ENCODE measurements at places on chromosomes 4 and X. TPM values are rescaled to one million over a fixed set of nuclear protein-coding genes. Genes with fewer than 3 reads are reported as not detected.

Gene PAQR3
- total RNA-seq: 53.2 TPM

Gene TREX2
- total RNA-seq: 0.29 TPM

Gene IL3RA
- not detected for total RNA-seq

Gene GASK1B
- 0.07 TPM for total RNA-seq

Gene IBSP
- total RNA-seq: not detected

Gene MAGEB2
- not detected for total RNA-seq

Gene BEX5
- total RNA-seq: 3.6 TPM

DNA sequence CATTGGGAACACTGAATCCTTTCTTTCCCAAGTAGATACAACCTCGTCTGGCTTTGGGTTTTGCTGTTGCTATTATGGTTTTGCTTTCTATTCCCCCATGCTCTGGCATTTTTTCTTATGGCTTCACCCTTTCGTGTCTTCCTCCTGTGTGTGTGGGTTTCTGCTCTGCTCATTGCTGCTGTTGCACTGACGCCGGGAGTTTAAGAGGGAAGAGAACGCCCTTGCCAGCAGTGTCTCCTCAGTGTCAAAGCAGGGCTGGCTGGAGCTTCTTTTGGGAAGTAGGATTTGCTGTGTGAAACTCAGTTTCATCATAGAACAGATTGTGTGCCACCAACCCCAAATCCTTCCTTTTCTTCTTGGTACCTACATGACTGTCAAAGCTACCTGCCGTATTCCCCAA lies 63.7 kb downstream of the CLDN22 start:
- peaks cover 2% of the 10 kb centered on the region for H3K27me3 ChIP-seq
- peaks cover 10% of the 10 kb centered on the region for H3K4me1 ChIP-seq
- H3K36me3 ChIP-seq: no peaks in the 10 kb centered on the region
- no peak overlapping the region for H3K27ac ChIP-seq
- H3K4me3 ChIP-seq: no peak overlapping the region
- DNase-seq: no peak

DNA sequence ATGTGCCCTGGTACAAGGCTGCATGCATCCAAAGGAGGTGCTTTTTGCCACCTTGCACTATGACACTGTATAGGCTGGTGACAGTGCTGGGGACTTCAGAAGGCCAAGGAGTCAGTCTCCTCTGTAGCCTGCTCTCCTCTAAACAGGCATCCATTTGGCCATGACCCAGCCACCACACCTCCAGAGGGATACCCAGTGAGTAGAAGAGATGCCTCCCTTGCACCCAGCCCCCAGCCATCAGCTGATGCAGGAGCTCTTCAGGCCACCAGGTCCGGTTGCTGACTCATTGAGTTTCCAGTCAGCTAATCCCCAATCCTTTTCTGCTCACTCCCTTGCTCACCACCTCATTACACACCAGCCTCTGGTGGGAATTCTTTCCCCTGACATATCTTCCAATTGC lies 99.8 kb downstream of the PJA1 start:
- H3K4me1 ChIP-seq: peaks cover 6% of the 10 kb centered on the region
- no peak overlapping the region for H3K27ac ChIP-seq
- no peak overlapping the region for H3K4me3 ChIP-seq
- DNase-seq: no peak
- no peaks in the 10 kb centered on the region for H3K36me3 ChIP-seq

DNA sequence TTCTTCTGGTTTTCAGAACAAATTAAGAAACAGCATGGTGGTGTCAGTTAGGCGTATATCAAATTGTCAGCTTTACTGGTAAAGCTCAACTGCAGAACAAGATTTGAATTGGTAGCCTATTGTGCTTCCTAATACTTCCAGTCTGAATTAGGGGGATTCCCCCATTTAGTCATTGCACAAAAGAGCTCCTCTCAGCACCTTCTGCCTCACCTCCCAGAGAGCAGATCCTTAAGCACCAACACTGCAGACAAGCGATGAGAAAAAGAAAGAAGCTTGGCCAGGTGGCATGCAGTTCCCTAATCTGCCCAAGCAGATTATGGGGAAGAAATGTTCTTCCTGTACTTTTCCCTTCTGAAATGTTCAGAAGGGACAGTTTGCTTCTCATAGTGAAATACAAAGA lies 9.2 kb downstream of the MAP9 start:
- H3K27ac ChIP-seq: no peak overlapping the region
- DNase-seq: no peak
- H3K4me1 ChIP-seq: no peaks in the 10 kb centered on the region
- no peaks in the 10 kb centered on the region for H3K27me3 ChIP-seq
- H3K4me3 ChIP-seq: no peak overlapping the region

- H3K27ac ChIP-seq: no peak overlapping the region
- DNase-seq: no peak
- H3K27me3 ChIP-seq: peaks cover 2% of the 10 kb centered on the region
- no peak overlapping the region for H3K4me3 ChIP-seq
- peaks cover 10% of the 10 kb centered on the region for H3K36me3 ChIP-seq
Measured at GRCh38 chr4:67651536-67651935, 49.4 kb downstream of the UBA6 start.

DNA sequence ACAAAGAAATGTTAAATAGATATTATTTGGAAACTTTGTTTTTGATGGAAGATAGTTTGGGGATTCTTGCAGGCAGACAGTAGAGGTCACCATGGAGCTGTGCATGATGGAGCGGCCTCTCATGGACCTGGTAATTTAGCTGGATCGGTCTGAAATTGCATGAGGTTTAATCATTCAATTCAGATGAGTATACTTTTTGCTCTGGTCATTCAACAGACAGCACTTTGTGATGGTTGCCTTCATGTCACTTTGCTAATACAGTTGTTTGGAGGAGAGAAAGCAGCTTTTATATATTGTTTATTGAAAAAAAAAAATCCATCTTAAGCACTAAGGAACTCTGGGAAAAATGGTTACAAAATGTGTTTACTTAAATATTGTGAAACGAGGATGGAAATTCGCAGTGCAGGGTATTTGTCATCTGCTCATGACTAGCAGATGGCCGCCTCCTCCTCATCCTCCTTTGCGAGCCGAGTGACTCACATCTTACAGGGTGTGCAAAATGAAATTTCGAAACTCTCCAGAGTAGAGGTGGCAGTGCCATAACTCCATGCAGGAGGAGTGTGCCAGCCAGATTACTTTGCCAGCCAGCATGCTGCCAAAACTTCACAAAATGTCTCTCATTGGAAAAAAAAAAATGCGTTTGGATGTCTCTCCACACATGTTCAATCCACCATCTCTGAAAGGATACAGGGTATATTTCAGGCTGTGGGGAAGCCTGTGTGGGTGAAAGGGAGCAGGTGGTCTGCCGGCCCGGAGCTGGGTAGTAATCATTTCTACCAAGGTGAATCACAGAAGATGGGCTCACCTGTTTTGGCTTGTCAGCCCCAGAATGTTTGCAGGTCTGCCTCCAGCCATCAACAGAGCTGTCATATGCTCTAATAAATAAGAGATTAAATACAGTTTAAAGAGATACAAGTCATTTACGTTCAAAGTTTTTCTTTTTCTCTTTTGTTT lies 314.9 kb upstream of the DIPK2B start:
- peak; percentile 18 for DNase-seq
- no peaks in the 10 kb centered on the region for H3K27me3 ChIP-seq
- H3K4me1 ChIP-seq: peaks cover 1% of the 10 kb centered on the region

DNA sequence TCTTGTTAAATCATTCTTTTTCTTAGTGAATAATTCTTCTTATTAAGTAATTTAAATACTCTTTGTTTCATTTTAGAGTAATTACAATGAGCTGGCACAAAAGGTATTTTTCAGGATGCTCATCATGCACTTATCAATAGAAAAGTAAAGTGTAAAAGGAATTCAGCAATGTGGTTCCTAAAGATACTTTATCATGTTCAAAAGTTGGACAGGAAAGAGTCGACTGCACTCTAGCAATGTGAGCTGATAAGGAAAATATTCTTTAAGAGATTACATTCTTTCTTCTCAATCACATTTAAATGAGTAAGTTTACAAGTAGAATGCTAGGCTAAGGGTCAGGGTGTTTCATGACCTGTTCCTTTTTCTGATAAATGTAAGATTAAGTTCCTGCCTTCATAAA lies 609.5 kb upstream of the FAM241A start:
- no peaks in the 10 kb centered on the region for H3K27me3 ChIP-seq
- no peaks in the 10 kb centered on the region for H3K36me3 ChIP-seq
- H3K4me1 ChIP-seq: no peaks in the 10 kb centered on the region
- no peak for DNase-seq
- H3K27ac ChIP-seq: no peak overlapping the region

DNA sequence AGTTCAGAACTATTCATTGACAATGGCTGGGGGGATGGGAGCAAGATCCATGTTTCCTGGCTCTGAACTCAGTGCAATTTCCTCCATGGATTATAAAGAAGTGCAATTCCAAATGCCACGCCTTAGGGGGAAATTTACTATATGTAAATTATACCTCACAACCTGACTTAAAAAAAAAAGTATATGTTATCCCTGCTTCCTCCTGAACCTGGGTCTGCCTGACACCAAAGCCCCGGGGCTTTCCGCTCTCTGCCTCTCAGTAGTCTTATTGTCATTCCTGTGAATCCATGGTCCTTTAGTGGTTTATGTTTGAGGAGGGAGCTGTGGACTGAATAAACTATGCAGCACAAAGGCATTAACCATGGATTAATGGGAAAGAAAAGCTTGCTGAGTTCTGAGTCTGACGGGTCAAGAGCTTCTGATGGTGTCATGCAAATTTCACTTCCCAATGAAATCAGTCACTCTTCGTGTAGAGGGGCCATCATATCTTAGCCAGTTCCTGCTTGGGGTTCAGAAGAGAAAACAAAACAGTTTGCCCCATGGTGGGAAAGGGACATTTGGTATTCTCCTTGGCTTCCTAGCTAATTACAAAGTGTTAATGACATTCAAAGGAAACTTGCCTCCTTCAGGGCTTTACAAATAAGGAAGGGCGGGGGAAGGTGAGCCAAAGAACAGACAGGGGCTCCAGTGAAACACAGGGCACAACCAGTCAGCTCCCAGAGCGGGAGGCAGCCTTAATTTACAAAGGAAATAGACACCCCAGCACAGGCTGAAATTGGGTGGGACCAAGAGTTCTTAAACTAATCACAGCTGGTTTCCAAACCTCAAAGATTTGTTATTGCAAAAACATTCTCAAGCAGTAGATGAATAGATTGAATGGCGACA lies 14.3 kb downstream of the FAM9C start:
- H3K4me1 ChIP-seq: peaks cover 2% of the 10 kb centered on the region
- no peaks in the 10 kb centered on the region for H3K27me3 ChIP-seq
- H3K27ac ChIP-seq: no peak overlapping the region
- H3K4me3 ChIP-seq: no peak overlapping the region
- no peak for DNase-seq

DNA sequence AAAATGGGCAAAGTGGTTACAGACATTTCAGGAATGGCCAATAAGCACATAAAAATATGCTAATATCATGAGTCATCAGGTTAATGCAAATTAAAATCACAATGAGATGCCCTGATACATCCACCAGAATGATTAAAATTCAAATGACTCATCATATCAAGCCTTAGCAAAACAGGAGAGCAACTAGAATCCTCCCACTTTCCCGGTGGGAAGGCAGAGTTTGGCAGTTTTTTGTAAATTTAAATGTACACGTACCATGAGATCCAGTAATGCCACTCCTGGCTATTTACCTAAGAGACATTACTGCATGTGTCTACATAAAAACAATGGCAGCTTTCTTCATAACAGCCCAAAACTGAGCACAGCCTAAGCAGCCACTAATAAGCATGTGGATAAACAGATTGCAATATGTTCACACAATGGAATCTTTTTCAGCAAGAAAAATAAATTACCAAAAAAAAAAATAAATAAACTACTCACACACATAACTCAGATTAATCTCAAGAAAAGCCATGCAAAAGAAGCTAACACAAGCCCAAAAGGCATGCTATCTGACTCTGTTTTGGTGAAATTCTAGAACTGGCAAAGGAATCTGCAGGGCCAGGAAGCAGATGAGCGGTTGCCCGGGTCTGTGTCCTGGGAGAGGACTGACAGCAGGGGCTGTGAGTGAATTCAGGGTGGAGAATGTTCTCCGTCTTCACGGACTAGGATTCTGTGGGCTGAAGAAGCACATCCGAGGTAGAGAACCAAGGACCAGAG lies 48.8 kb downstream of the AFAP1 start:
- H3K36me3 ChIP-seq: peaks cover 11% of the 10 kb centered on the region
- peaks cover 71% of the 10 kb centered on the region for H3K4me1 ChIP-seq
- DNase-seq: no peak
- peak overlapping the region; percentile 90 for H3K4me3 ChIP-seq
- H3K27ac ChIP-seq: peak overlapping the region; percentile 99
- peaks cover 51% of the 10 kb centered on the region for H3K27me3 ChIP-seq

GRCh38 chrX:9087271-9088040 lies 53.5 kb upstream of the FAM9B start:
- DNase-seq: no peak
- H3K27ac ChIP-seq: no peak overlapping the region
- H3K4me3 ChIP-seq: no peak overlapping the region
- peaks cover 10% of the 10 kb centered on the region for H3K4me1 ChIP-seq
- peaks cover 2% of the 10 kb centered on the region for H3K27me3 ChIP-seq

DNA sequence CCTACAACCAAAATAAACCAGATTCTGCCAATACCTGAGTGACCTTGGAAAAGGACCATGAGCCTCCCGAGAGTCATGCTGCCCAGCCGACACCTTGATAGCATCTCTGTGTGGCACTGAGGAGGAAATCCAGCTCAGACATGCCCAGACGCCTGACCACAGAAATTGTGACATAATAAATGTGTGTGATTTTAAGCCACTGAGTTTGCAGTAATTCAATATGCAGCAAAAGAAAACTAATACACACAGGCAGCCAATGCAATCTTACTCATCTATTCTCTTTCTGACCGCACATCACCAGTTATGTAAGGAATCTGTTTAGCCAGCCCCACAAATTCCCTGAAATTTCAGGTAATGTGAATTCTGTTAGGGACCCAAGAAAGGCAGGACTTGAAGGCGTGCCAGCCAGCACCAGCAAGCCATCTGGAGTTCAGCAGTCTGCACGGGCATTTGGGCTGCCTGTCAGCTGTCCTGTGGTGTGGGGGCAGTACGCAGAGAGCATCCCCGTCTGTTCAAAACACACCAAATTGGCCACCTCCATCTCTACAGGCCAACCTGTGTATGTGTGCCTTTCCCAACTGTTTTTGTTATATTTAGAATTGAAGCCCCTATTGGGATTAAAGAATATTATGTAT lies 176.4 kb downstream of the NLGN4X start:
- no peaks in the 10 kb centered on the region for H3K36me3 ChIP-seq
- peaks cover 18% of the 10 kb centered on the region for H3K4me1 ChIP-seq
- H3K27ac ChIP-seq: peak overlapping the region; percentile 85
- no peak overlapping the region for H3K4me3 ChIP-seq
- DNase-seq: peak; percentile 24
- peaks cover 3% of the 10 kb centered on the region for H3K27me3 ChIP-seq

GRCh38 chrX:26146024-26146423 lies 7.9 kb downstream of the MAGEB18 start:
- H3K27me3 ChIP-seq: no peaks in the 10 kb centered on the region
- no peak overlapping the region for H3K4me3 ChIP-seq
- no peak overlapping the region for H3K27ac ChIP-seq

- H3K27ac ChIP-seq: no peak overlapping the region
- no peaks in the 10 kb centered on the region for H3K4me1 ChIP-seq
- no peak overlapping the region for H3K4me3 ChIP-seq
- DNase-seq: no peak
- peaks cover 1% of the 10 kb centered on the region for H3K27me3 ChIP-seq
- H3K36me3 ChIP-seq: peaks cover 29% of the 10 kb centered on the region
Measured at GRCh38 chr4:150960079-150960478, 55.0 kb downstream of the LRBA start.

GRCh38 chr4:105461621-105462382 lies 12.1 kb downstream of the PPA2 start:
- H3K4me3 ChIP-seq: no peak overlapping the region
- DNase-seq: no peak
- H3K4me1 ChIP-seq: peaks cover 5% of the 10 kb centered on the region
- no peaks in the 10 kb centered on the region for H3K36me3 ChIP-seq
- peaks cover 4% of the 10 kb centered on the region for H3K27me3 ChIP-seq
- H3K27ac ChIP-seq: no peak overlapping the region

Data from glutamatergic neuron (in vitro differentiated cells).